ENCODE measurements at places on chromosomes 3 and 15. TPM values are rescaled to one million over a fixed set of nuclear protein-coding genes. Genes with fewer than 3 reads are reported as not detected.

Gene RBMS3
- total RNA-seq, result 14.9 TPM

GRCh38 chr3:53837331-53837730 lies 8.9 kb downstream of the CHDH start:
- DNase-seq, result peak; percentile 4

DNA sequence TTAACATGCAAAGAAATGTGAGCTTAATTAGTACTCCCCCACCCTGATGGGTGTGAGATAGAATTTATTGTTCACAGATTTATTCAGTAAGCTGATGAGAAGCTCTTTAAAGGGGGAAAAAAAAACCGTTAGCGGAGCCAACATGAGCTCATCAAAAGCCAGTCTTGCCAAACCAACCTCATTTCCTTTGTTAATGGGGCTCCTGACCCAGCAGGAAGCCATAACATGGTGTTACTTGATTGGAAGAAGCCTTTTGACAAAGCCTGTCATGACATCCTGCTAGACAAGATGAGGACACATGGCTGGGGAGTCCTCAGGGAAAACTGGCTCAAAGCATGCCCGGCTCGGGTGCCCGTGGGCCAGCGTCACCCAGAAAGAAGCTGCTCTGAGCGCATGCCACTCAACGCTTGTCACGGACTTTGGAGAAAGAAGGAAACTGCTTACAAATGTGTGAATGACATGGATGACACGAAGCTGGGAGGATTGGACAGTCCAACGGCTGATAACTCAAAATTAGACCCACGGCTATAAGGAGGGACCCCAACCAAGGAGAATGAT lies 64.6 kb downstream of the SLCO2A1 start:
- DNase-seq, result peak; percentile 18

GRCh38 chr15:74768771-74769342 lies 13.0 kb upstream of the CSK start:
- peak; percentile 42 for DNase-seq

DNA sequence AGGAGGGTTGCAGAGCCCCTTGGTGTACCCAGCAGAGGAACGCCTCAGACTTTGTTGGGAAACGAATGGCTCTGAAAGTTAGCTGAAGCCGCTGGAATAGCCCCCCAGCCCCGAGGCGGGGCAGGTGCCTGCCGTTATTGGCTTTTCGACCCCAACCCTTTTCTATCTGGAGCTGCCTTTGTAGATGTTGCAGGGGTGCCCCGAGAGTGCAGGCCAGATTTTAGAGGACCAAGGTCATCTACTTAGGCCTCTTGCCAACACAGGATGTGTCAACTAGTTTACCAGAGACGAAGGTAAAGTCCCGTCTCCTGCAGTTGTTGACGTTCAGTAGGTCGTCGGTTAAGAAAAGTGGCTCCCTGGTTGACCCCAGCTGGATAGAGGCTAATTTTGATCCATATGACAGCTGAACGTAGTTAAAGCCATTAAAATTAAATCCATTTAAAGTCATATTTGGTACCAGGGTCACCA lies 579 bp upstream of the UBE3A start:
- peak; percentile 18 for DNase-seq

- no peak for DNase-seq
These were observed 20.2 kb downstream of the CFAP44 start for GRCh38 chr3:113421082-113421481.

DNA sequence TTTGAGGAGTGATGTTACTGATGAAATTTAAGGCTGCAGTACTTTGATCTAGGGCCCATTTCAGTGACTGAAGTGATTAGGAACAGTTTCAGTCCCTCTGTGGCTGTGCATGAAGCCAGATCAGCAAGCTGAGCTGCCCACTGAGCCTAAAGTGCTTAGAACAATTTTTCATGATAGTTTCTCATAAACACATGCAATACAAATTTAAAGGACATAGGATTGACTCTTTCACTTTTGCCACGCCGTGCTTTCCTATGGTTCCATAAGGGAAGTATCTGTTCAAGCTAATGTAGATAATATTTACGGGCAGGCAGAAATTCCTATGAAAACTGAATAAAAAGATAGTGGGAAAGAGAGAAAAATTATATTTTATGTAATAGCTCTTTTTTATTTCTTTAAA lies 10.6 kb downstream of the ANKUB1 start:
- no peak for DNase-seq

Gene EFL1
- total RNA-seq, result 24.4 TPM

DNA sequence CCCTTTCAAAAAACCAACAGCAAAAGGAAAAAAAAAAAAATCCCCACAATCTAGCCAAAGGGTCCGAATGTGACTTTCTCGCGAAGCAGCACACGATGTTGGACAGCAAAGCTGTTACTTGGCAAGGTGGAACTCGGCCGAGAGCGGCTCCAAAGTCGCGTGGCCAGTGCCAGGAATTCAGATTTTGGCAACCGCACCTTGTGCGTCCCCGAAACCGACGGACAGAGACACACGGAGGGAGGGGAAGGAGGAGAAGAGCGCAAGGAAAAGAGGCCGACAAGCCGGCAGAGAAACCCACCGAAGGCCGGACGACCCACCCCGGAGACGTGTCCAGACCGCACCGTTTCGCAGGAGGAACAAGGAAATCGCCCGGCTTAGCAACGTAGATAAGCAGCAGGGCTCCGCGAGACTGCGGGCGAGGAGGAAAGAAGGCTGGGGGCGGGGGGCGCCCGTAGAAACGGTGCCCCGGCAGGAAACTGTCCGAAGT lies 517.3 kb downstream of the MECOM start:
- DNase-seq, result peak; percentile 45

- no peak for DNase-seq
These were observed 30.5 kb upstream of the LYZL4 start for GRCh38 chr3:42440924-42441323.

DNA sequence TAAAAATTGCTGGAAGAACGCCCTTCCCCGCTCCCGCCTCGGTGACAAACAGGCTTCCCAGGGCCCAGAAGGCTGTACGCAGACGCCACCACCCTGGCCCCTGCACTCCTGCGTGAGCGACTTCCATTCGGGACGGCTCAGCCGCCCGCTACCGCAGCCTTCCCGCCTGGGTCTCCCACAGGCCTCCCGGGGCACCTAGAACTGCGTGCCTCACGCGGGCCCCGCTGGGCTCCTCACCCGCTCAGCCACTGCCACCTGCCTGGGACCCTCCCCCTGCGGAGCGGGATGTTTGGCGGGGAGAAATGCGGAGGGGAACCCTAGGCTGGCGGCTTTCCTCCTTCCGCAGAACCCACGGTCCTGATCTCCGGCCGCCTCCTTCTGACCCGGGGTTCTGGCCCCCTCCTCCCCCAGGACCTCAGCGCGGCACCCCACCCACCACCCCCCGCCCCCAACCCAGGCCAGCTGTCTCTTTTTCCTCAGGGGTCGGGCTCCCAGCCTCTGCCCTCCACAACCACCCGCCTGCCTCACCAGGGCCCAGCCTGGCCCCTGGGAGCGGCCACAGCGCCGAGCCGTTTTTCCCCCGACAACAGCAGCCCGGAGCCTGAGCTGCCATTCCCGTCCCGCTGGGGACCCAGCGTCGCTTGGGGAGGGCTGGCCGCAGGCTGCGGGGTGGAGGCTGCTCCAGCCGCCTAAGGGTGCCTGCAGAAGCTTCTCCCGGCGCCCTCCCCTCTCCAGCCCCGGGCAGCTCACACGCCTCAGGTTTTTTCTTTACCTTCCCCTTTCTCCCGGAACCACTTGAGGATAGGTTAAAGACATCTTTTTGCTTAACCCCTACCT lies 27.6 kb upstream of the RAB7A start:
- DNase-seq, result no peak

Gene H1-8
- total RNA-seq, result not detected

DNA sequence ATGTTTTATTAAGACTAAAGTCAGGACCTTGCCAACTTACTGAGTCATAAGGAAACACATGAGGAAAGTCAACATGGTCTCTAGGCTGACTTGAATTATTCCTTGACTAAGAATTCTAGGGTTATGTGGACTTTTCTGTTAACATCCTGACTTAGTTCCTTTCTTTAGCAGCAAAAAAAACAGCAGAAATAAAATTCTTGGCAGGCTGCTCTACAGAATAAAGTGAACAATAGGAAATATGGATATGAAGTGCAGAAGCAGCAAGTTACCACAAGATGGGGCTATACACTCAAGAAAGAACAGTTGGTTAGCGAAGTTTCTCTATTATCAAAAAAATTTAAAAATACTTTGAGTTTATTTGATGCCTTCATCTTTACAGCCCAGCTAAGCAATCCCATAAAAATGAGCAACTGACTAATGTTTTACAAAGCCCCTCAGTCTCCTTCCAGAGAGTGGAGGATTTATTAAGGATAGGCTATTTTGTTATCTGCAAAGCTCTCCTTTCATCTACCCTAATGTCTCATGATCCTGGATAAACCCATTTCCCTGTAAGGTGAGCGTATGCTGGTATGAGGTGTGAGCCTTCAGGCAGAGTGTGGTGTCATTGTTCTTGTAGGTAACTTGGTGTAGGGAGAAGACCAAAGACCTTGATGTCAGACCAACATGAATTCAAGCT lies 23.1 kb upstream of the MCCC1 start:
- DNase-seq, result peak; percentile 51

Gene TRH
- not detected for total RNA-seq

GRCh38 chr3:16053794-16054193 lies 120.7 kb upstream of the GALNT15 start:
- DNase-seq, result no peak

- DNase-seq, result peak; percentile 75
These were observed 29.3 kb upstream of the SACM1L start for GRCh38 chr3:45659661-45660566.

DNA sequence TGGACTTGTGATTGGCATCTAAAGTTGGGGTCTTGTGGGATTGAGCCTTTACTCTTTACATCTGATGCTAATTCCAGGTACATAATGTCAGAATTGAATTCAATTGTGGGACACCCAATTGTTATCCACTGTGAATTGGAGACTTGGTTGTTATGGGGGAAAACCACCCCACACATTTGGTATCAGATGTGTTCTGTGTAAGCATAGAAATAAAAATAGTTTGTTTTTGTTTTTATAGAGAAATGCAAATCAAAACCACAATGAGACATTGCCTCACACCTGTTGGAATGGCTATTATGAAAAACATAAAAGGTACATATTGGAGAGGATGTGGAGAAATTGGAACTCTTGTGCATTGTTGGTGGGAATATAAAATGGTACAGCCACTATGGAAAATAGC lies 58.5 kb downstream of the CPA3 start:
- no peak for DNase-seq

DNA sequence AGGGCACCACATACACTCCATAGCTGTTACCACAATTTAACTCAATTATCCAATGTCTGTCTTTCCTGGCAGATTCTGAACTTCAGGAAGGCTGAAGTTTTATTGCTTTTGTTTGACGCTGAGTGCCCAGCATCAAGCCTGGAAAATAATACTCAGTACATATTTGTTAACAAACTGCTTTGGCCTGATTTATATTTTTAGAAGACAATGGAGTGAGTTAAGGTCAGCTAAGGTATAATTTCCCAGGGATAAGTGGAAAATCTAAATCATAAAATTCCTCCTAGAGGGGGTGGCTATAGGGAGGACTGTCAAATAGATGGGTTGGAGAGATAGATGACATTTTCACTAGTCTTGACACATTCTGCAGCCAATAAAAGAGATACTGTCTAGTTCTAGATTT lies 659.4 kb upstream of the ADAMTS9 start:
- no peak for DNase-seq

Gene TBL1XR1
- total RNA-seq, result 88.3 TPM

- no peak for DNase-seq
These were observed 14.0 kb upstream of the NEO1 start for GRCh38 chr15:73038220-73038619.

- DNase-seq, result no peak
These were observed 21.4 kb upstream of the ZBED2 start for GRCh38 chr3:111616417-111617105.

- DNase-seq, result no peak
These were observed 474.7 kb downstream of the IL5RA start for GRCh38 chr3:2635511-2635910.

Data from A172 (cell line).